ENCODE measurements at places on chromosomes 1 and 21. TPM values are rescaled to one million over a fixed set of nuclear protein-coding genes. Genes with fewer than 3 reads are reported as not detected.

DNA sequence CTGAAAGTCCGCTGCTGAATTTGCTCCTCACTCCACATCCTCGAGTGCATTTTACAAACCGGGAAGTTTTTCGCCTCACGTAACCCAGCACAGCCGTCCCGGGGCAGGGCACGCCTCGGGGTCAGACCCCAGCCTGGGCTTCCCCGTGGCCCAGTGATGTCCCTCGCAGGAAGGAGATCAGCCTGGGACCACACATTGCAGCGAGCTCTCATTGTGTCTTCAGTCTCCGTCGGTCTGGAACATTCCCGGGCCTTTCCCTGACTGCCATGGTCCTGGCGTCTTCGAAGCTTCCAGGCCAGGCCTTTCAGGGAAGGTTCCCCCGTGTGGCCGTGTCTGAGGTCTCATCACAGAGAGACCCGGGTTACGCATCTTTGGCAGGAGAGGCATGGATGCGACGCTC, 43.5 kb downstream of the MORN1 start:
- no peak for DNase-seq

GRCh38 chr1:81836007-81836626, 35.4 kb downstream of the ADGRL2 start:
- no peak for DNase-seq

Gene CELA2A
- not detected for polyA plus RNA-seq

Gene CAPN8
- 0.18 TPM for polyA plus RNA-seq

Gene FUCA1
- 14.8 TPM for polyA plus RNA-seq

All from muscle of arm (tissue), 14 donors.